Placental pericyte (primary cell): ENCODE measurements at places on chromosomes 16 and 17. TPM values are rescaled to one million over a fixed set of nuclear protein-coding genes. Genes with fewer than 3 reads are reported as not detected.

GABARAP gene
- total RNA-seq, result 124 and 548 TPM in 2 replicates

FBXL16 gene
- 0.22 TPM in 1 of 2 replicates, not detected in the other for total RNA-seq

P2RX5 gene
- 0.44 and 2.0 TPM in 2 replicates for total RNA-seq

KCNJ18 gene
- not detected in 2 replicates for total RNA-seq

C1QTNF8 gene
- total RNA-seq, result not detected in 2 replicates

HAS3 gene
- under 0.01 and 0.29 TPM in 2 replicates for total RNA-seq

ANKRD40CL gene
- total RNA-seq, result not detected in 2 replicates

COPS3 gene
- total RNA-seq, result 87.1 and 136 TPM in 2 replicates

ATAD5 gene
- 0.88 and 10.3 TPM in 2 replicates for total RNA-seq

ITGAE gene
- 4.2 and 15.0 TPM in 2 replicates for total RNA-seq

SLC47A2 gene
- not detected in 2 replicates for total RNA-seq
